Activated CD4-positive, alpha-beta T cell treated with anti-CD3 and anti-CD28 coated beads for 24 hours (primary cell): ENCODE measurements at places on chromosomes 16 and 17.

DNA sequence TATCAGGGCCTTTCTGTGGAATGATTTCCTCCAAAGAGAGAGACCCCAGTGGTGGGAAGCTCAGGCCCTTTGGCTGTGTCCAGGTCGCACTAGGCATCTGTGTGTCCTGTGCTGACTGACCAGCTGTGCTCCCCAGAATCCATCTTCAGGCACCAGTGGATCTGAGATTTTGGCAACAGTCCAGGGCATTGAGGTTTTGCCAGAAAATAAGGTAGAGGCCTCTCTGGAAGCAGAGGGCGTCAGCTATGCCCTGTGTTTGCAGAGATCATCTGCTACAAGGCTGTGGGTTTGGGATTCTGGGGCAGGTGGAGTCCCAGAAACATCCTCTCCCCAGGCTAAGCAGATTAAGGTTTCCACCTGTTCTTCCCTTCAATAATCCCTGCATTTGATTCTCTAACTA lies 57.5 kb upstream of the TOB1 start:
- DNase-seq: no peak

DNA sequence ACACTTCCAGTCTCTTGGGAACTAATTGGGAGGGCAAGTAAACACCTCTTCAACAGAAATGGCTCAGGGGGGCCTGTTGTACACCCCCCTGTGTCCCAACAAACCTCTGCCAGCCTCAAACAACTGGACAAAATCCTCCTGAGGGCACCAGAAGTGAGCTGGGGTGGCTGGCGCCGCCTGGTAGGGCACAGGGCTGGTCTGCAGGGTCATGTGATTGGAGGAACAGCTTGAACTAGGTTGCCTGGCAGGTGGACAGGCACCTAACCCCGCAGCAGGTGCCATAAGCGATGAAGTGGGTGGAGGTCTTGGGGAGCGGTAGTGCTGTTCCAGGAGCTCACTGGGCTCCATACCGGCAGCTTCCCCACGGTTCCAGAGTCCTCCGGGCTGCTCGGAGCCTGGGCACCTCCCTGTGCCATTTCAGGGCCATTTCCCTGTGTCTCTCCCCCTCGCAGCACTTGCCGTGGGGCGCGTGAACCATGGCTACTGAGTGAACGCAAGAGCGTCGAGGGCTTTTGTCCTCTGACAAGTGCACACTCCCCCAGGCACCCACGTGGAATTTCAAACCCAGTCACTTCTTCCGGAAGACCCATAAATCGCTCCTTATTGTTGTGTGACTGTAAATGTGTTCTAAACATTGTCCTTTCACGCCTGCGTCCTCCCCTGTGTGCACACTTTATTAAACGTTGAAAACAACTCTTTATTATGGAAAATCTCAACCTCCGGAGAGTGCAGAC lies 101.5 kb downstream of the SEC14L1 start:
- no peak for DNase-seq

GRCh38 chr17:1360975-1361374 lies 39.0 kb downstream of the YWHAE start:
- DNase-seq: no peak

- no peak for DNase-seq
Observed at GRCh38 chr17:80773243-80773991, 218.2 kb upstream of the CHMP6 start.

DNA sequence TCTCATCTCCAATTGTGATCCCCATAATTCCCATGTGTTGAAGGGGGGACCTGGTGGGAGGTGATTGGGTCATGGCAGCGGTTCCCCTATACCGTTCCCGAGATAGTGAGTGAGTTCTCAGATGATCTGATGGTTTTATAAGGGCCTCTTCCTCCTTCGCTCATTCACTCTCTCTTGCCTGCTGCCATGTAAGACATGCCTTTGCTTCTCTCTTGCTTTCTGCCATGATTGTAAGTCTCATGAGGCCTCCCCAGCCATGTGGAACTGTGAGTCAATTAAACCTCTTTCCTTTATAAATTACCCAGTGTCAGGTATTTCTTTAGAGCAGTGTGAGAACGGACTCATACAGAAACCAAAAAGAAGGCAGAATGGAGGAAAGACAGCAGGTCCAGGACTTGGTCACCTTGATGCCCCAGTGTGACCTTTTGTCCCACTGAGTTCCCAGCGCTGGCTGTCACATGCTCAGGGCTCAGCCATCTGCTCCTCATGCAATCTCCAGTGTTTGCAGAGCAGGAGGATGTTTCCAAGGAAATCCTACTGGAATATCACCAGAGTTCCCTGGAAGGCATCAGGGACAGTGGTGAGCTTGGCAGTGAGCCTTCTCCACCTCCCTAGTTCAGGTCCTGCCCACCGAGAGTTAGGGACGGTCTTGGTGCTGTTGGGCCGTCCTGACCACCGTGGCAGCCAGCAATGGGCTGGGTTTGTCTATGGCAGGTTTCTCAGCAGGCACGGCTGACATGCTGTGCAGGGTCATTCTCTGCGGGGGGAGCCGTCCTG lies 96.7 kb downstream of the SEC14L1 start:
- DNase-seq: no peak

DNA sequence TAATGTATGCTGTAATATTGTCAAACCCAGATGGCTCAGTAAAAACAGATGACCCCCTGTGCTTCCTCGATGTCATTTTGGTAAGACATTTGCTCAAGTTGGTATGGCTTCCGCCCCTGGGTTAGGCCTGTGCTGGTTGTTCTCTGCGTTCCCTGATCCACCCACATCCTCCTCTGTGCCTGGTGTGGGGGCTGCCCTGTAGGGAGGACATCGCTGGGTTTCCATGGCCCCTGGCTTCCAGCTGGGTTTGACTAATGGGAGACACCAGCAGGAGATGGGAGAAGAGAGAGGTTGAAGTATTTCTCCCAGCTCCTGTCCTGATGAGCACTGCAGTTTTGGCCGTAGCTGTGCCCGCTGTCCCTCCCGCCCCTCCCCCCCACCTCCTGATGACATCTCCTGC lies 4.4 kb upstream of the MFAP4 start:
- DNase-seq: no peak

DNA sequence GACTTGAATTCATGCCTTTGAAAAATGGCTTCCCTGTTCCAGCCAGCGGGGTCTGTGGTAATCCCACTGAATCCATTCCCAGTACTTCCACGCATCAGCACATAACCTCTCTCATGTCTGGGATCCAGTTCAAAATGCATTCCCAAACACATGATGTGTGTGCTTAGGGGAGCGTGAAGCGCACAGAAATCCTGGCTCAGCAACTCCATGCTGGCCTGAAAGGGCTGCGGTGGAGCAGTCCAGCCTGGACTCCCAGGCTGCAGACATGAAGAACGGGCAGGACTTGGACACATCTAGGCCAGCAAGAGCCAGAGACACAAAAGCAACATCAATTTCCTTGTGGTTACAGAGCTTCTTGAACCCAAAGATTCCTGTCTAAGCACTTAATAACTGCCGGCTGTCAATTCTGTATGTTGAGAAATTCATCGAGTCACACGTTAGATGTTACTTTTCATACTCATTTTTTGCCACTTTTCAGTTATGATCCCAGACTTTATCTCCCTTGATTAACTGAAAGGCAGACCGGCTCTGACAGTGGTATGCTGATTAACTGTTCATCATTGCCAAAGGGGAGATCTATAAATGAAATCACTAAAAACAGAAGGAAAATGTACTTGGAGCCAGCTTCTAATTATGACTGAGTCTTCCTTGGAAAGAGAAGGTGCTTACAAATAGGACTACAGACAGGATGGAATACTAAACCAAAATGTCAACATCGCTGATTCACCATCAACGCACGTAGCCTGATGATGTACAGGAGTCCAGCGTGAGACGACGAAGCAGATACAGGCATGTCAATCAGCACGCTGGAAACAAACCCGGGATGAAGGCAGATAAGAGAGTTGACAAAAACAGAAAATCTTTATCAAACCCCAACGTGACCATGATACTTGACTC lies 23.0 kb downstream of the NSMCE1 start:
- peak; percentile 46 for DNase-seq

DNA sequence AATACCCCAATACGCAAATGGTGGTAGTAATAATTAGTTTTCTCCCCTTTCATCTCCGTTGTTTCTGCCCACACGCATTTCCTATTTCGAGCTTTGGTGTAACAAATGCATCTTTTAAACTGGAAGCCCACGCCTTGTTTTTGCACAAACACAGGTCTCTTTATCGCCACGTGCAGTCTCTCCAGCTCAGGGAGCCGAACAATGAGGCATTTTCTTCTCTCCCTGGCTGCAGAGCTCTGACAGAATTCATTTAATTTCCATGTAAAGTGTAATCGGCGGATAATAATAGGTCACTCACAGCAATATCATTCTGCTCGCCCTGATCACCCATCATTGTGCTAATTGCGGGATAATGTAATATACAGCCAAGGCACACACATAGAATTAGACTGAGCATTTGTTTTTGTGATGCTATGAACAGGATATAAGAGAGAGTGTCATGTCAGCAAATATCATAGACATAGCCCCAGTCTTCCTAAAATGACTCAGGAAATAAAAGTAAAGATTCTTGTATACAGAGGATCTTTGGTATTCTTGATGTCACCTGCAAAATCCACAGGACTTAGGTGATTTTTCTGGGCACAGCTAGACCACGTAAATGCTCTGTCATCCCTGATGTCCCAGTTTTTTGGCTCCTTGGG lies 452.6 kb upstream of the CDH11 start:
- DNase-seq: no peak

- DNase-seq: no peak
Observed at GRCh38 chr17:64024215-64024654, 3.8 kb upstream of the ICAM2 start.

DNA sequence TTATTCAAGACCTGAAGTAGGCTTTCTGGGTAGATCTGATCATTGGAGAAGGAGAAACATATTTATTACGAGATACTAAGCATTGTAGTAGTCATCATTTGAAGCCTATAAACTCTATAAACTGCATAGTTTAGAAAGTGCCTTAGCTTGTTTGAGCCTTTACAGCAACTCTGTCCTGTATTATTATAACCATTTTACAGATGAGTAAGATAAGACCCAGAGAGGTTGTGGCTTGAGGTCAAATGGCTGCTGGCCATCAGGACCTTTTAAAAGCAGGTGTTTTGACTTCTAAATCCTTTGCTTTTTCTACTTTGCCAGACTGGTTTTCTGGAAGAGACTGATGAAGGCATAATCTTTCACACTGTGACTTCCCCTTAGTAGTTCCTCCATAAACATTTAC lies 7.1 kb downstream of the USP10 start:
- no peak for DNase-seq

- no peak for DNase-seq
Observed at GRCh38 chr16:88940862-88941817, 35.9 kb downstream of the CBFA2T3 start.

GRCh38 chr17:28536532-28537218 lies 15.7 kb downstream of the UNC119 start:
- DNase-seq: no peak

DNA sequence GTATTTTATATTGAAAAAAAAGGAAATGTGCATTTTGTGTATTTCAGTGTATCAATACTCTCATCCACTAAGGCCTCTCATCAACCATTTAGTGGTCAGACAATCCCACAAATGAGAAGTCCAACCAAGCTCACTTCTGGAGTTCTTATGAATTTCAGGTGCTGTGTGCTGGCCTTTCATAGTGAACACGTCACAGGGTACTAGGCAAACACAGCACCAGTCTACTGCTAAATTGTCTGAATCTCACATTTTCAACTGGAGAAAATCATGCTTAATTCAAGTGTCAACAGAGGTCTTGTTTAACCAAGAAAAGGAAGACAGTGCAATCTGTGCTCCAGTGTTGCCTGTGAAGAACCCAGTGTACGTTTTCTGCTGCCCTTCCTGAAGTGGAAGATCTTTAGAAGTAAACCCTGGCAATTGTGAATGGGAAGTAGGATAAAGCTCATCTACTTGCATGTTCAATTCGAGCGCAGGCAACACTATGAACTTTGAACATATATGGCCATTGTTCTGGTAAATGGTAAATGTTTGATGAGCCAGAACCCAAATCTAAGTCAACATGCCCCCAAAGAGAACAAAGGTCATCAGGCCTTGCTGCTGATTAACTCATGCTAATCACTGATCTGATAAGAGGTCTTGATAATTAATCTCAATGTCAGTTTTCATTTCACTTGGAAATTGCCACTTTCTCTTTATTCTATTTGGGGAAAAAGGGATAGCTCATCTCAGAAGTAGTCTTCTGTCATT lies 439.2 kb upstream of the SOX9 start:
- DNase-seq: no peak

DNA sequence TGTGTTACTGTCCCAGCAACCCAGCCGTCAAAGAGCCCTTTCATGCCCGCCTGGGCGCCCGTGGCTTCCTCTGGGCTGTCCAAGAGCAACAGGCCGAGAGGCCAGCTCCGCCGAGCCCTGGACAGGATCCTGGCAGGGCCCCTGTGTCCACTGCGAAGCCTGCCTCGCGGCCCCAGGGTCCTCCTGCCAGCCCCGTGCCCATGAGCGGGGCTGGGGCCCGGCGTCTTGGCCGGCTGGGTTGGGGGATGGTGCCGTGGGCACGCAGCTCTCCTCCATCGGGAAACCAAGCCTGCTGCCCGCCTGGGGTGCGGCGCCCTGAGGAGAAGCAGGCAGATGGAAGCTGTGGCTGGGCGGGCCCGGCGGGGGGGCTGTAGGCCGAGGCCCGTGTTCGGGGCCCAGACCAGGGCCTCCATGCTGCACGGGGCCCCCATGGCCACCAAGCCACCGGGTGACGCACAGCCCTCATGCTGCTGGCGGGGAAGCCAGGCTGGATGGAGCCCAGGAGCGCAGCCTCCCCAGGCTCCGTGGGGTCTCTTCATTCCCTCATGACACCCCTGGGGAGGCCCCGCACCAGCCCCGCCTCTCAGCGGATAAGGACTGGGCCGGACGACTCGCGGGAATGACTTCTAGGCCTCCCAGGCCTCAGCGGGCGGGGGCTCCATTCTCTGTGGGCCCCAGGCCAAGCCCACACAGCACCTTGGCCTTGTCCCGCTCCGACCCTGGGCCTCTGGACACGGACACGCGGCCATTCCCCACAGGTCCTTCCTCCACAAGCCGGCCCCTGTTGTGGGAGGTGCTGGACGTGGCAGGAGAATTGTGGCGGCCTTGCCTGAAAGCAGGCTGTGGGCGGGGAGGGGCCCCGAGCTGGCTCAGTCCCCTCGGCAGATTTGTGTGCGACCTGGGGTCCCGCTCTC lies at the start of gene C1QTNF8:
Gene C1QTNF8, minus strand, starts transcription at position 76 of the 914 bp plus-strand sequence. CDS start 1,322 bp downstream, outside the sequence.
- no peak for DNase-seq

DNA sequence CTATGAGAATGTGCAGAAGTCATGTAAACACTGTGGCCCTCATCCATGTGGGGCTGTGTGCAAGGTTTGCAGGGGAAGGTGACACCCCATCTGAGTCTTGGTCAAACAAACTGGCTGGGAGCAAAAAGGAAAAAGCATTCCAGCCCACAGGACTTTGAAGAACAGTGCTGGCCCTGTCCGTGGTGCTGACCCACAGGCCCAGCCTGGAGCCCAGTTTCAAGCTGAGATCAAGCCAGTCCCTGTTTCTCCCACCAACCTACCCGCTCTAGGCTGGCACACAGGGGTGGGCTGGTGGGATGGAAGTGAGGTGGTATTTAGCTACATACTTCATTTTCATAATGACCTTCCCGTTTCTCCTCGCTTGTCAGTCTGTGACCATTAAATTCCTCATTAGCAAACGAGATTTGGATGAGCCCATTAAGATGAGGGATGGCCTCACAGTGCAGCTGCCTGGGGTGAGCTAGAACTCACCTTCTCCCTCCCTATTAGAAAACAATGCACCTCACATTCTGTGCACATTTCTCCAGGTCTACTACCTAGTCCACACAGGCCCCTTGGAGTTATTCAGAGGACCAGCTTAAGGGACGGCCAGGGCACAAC lies 12.6 kb upstream of the RPL38 start:
- DNase-seq: no peak
